ENCODE measurements at places on chromosomes 3 and 15.
A peak's percentile ranks its signal among the peaks of the same experiment; 100 is the strongest.

GRCh38 chr15:53256043-53256442, 465.9 kb upstream of the ONECUT1 start:
- DNase-seq = no peak

DNA sequence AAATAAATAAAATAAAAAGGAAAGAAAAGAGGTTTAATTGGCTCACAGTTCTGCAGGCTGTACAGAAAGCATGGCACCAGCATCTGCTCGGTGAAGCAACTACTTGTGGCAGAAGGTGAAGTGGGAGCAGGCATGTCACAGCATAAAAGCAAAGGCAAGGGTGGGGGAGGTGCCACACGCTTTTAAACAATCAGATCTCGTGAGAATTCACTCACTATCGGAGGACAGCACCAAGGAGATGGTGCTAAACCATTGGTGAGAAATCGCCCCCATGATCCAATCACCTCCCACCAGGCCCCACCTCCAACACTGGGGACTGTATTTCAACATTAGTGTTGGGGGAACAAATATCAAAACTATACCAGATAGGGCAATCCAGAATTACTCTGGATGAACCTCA, 15.3 kb downstream of the SCG3 start:
- no peak for DNase-seq

GRCh38 chr3:4060603-4061002, 242.6 kb upstream of the SETMAR start:
- DNase-seq = no peak

GRCh38 chr15:98519767-98520550, 128.4 kb upstream of the IGF1R start:
- DNase-seq = no peak

- no peak for DNase-seq
Measured at GRCh38 chr3:183487016-183487415, 58.6 kb upstream of the MCF2L2 start.

- no peak for DNase-seq
Measured at GRCh38 chr15:94240480-94240879, 9.1 kb downstream of the MCTP2 start.

DNA sequence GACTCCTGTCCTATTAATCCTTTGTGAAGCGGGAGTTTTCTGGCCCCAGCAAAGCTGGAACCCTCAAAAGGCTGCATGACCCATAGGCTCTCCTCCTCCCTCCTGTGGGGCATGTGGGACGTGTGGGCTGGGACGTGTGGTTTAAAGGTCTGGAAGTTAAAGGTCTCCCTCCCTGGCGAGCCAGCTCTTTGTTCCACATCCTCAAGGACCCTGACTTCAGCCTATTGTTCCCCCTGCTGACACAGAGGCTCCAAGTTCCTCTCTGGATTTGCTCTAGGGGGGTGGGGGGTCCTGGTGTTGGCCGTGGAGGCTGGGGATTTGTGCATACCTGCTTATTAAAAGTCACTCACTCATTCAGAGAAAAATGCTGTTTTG, 44.2 kb downstream of the SMAD6 start:
- no peak for DNase-seq

DNA sequence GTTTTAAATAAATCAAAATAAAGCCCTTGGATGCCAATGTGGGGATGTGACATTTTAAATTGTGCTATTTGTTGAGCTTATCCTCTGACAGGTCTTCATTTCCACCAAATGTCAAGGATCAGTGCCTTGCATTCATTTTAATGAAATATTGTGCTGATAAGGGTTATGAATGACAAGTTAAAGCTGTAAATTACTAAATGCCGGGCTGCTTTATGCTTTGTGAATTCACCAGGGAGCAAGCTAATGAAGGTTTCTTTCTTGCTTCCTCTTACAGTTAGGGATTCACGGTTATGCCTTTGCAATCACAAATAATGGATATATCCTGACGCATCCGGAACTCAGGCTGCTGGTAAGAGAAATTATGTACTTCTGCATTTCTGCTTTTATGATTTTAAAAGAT, 81.7 kb downstream of the LRTM1 start:
- no peak for DNase-seq

DNA sequence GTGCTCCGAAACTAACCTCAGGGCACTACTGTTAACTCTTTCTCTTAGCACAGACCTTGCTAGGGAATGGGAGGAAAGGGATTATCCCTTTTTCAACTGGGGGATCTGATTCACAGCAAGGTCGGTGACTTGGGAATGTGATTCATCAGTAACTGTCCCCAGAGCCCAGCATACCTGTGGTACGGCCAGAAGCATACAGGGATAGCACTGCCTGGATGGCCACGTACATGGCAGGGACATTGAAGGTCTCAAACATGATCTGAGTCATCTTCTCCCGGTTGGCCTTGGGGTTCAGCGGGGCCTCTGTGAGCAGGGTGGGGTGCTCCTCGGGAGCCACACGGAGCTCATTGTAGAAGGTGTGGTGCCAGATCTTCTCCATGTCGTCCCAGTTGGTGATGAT, 2.3 kb downstream of the ACTC1 start:
- no peak for DNase-seq

- DNase-seq = no peak
Measured at GRCh38 chr3:81295906-81296577, 465.4 kb downstream of the GBE1 start.

GRCh38 chr3:18295171-18295920, 129.8 kb downstream of the SATB1 start:
- DNase-seq = peak; percentile 89

DNA sequence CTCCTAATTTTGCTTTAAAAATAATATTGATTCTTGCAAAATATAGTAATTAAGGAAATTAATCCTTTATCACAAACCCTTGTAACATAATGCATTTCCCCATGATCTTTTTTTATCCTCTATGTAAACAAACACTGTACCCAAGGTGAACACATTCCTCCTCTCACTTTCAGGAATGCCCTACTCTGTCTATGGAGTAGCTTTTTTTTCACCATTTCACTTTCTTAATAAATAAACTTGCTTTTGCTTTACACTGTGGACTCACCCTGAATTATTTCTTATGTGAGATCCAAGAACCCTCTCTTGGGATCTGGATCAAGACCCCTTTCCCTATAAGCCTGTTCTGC, 90.5 kb upstream of the LRRN1 start:
- no peak for DNase-seq

DNA sequence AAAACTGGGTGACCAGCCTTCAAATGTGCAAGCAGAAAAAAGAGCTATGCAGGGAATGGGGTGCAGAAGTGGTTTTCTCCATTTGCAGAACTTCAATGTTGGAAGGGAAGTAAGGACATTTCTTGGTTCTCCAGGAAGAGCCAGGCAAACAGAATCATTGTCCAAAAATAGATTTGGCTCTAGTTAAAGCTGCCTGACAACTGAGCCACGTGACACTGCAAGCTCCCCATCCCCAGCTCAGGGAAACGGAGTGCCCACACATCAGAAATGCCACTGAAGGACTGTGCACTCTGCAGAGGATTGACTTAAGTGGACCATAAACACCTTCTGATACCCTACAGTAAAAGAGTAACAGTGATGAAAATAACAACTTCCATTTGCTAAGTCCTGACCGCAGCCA, 195.6 kb upstream of the NSMCE3 start:
- DNase-seq = no peak

- no peak for DNase-seq
Measured at GRCh38 chr3:128805772-128806171, 73.6 kb upstream of the ACAD9 start.

- no peak for DNase-seq
Measured at GRCh38 chr3:127518456-127519081, 72.0 kb downstream of the TPRA1 start.

- DNase-seq = no peak
Measured at GRCh38 chr15:93362203-93362602, 273.2 kb upstream of the RGMA start.

DNA sequence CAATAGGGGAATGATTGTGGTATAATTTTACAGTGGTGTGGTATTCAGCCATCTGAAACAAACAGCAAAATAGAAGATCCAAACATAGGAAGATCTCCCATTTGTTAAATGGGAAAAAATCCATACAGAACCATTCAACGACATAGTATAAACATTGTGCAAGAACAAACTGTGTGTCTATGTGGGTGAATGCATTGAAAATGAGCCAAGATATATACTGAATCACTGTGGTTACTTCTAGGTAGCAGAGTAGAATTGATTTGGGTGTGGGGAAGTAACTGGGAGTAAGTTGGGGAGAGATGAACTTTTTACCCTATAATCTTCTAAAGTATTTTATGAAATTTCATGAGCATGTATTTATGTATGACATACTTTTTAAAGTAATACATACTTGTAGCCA, 123.1 kb upstream of the UMPS start:
- peak; percentile 54 for DNase-seq

DNA sequence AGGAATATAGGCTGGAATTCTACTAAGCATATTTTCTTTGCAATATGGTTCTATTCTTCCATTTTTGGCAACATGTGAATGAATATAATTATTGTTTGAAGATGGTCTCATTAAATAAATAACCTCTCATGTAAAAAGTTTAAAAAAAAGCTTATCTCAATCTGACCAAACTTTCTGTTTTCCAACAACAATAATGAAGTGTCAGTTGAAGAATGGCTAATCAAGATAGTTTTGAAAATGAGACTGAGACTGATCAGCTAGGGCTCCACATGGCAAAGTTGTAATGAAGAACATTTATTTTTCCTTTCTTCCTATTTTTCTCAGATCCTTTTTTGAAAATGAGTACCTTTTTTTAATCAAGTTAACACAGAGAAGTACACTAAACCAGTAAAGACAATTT, 117.4 kb downstream of the GALK2 start:
- DNase-seq = no peak

- no peak for DNase-seq
Measured at GRCh38 chr3:45978006-45978761, 17.4 kb downstream of the FYCO1 start.

GRCh38 chr3:123651449-123652341, 66.8 kb upstream of the HACD2 start:
- DNase-seq = no peak

DNA sequence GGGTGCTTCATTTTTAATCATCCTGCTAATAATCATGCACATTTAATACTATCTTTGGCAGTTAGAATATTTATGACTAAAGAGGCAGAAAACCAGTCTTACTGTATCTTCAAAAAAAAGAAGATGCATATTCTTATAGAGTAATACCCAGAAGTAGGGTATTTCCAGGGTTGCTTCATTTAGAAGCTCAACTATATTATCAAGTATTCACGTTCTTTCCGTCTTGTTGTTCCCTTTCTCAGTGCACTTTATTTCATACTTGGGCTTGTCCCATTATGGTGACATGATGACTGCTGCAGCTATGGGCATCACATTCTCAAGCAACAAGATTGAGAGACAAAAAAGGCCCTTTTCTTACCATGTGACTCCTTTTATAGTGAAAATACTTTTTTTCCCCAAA, 96.8 kb upstream of the ASB14 start:
- DNase-seq = no peak

Data from kidney glomerular epithelial cell (primary cell).